Left renal pelvis (tissue), 4 donors: ENCODE measurements at places on chromosomes 2 and 18. TPM values are rescaled to one million over a fixed set of nuclear protein-coding genes. Genes with fewer than 3 reads are reported as not detected.

GRCh38 chr2:84223191-84223590 is 235.9 kb downstream of the SUCLG1 start:
- no peak for DNase-seq

MALL gene
- 13.6 TPM for polyA plus RNA-seq

GRCh38 chr2:227188292-227188691 is 23.9 kb downstream of the COL4A3 start:
- no peak for DNase-seq

DNA sequence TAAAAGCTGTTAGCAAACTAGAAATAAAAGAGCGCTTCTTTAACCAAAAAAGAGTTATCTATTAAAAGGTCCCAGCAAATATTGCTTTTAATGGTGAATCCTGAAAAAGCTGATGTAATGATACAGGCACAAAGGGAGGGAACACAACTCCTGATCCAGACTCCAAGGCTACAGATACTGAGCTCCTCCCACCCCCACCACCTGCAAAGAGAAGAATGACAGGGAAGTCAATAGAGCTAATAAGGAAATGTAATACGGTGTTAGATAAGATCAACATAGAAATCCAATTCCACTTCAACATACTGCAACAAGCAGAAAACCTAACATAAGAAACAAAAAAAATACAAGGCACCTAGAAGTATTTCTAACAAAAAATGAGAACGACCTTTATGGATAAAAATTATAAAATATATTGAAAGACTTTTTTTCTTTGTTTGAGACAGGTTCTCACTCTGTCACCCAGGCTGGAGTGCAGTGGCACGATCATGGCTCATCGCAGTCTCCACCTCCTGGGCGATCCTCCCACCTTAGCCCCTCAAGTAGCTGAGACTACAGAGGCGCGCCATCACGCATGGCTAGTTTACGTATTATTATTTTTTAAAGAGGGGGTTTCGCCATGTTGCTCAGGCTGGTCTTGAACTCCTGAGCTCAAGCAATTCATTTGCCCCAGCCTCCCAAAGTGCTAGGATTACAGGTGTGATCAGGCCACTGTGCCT is 192.2 kb downstream of the HDAC4 start:
- no peak for DNase-seq

DNA sequence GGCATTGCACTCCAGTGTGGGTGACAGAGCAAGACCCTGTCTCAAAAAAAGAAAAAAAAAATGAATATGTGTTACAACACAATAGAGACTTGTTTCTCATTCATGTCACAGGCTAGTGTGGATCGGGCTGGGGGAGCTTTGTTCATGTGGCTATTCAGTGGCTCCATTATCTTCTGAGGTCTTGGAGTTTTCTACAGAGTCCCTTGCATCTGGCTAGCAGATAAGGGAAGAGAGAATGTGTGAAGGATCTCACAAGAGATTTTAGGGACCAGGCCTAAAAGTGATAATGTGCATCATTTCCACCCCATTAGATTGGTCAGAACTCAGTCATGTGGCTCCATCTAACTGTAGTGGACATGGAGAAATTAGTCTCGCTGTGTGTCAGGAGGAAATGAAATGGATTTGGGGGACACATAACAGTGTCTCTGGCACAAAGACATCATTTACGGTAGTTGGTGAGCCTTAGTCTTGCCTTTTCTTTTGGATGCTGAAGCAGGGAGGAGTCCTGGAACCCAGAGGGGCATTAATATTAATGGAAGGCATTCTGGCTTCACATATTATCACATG is 32.4 kb upstream of the CASP10 start:
- no peak for DNase-seq

SPATS2L gene
- 151 TPM for polyA plus RNA-seq

GRCh38 chr18:26208977-26209376 is 17.3 kb upstream of the TAF4B start:
- DNase-seq: no peak

DNA sequence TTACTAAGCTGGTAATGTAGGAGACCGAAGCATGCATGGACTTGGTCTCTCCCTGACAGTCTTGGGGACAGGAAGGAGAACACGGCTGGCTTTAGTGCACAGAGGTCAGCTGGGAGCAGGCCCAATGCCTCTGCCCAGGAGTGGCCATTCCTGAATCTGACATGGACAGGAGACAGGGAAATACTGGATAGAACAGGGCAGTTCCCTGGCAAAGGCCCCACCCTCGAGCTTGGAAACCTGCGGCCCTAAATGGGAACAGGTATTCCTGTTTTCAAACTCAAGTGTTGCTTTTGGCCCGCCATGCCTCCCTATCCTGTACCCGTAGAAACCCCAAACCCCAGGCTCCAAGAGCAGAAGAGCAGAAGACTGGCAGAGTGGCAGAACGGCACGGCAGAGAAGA is 107.4 kb downstream of the ZNF516 start:
- no peak for DNase-seq

ASAP2 gene
- polyA plus RNA-seq: 60.1 TPM

DNA sequence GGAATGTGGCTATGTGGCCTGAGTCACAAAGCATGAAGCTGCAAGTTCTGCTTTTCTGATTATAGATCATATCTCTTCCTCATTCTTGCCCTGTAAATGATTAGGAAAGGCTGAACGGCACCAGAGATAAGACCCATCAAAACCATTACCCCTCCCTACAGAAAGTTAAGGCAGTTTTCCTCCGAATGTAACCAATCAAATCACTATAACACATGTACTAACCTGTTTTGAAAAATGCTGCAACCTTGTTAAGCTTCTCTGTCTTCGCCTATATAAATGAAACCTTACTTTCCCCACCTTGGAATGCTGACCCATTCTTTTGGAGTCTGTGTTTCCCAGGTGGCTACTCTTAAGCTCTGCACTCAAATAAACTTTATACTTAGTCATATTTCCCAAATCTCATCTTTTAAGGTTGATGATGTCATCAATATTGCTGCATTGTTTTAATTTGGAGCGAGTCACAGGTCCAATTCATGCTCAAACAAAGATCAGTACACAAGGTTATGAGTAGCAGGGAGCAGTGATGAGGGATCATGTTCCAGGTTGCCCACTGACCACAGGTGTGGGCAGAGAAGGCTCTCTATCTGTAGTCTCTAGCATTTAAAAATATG is 662.3 kb downstream of the IRS1 start:
- no peak for DNase-seq

CMPK2 gene
- polyA plus RNA-seq: 3.3 TPM

SCN7A gene
- 14.3 TPM for polyA plus RNA-seq

ABCB11 gene
- polyA plus RNA-seq: not detected

DNA sequence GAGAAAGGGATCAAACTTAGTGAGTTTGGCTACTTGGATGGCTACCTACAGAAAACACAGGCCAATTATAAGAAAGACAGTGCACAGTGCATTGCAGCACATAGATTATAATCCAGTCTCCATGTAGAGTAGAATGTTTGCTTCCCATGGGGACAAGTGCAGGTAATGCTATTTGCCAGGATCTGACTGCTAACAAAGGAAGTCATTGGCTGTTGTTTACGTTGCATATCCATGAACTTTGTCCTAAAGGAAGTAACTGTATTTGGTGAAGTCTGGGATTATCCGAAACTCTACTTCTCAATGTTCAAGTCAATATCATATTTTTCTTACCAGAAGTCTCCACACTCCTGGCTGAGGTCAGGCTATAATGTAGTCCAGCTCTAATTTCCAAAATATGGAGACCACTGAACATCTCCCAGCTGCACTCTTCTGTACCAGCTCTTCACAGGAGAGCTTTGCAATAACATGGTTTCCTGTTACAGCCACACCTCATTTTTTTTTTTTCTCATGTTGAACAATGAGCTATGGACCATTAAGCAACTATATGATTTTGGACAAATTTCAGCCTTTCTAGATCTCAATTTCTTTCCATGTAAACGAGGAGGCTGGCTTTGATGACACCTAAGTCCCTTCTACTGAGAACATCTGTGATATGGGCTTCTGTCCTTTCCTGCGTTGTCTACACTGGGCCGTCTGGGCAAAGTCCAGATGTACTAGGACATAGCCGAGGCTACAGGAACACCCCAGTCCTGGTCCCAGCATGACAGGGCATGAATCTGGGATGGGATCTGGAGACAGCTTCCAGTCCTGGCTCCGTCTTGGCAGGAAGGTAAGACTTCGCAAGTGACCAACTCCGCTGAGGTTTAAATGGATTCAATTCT is 154.8 kb downstream of the LAMA1 start:
- no peak for DNase-seq

RUFY4 gene
- 0.50 TPM for polyA plus RNA-seq

TRIM54 gene
- polyA plus RNA-seq: 3.1 TPM

KCNE4 gene
- 34.0 TPM for polyA plus RNA-seq

- DNase-seq: no peak
Observed at GRCh38 chr18:48867978-48868377, 82.8 kb downstream of the SMAD7 start.

DNA sequence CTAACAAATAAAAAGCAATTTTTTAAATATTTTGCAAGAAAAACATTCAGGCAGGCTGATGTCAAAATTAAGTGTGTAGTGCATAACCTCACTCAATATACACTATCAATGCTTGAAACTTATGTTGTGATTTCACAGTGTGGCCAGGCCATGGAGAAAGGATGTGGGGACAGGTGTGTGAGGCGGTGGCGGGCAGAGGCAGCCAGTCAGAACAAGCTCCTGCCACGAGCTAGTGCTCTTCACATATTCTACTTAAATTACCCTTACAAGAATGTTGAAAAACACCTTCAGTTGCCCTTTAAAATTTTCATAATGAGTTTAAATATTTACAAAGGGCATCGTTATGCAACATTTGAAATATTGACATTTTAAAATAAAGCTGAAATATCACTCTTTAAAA is 43.2 kb downstream of the CYB5A start:
- DNase-seq: no peak
